Activated T-cell treated with anti-CD3 and anti-CD28 coated beads for 4 hours (primary cell): ENCODE measurements at places on chromosomes 4 and X.

DNA sequence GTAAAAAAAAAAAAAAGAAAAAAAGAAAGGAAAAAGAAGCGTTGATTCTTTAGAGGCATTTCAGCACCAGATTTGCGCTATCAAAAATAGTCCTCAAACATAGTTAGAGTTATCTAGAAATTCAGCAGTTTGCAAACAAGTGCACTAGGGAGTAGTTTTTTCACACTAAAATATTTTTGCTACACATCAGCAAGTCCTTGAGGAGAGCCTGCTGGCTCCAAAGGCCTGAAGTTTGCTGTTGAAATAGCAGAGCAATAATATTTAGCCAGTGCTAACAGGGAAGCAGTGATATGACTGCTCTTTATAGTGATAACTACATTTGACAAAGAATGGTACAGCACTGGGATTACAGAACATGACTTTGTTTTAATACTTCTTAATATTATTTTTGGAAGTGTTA, 472.2 kb downstream of the PCDH7 start:
- no peak for DNase-seq

GRCh38 chr4:55758066-55758465, 61.5 kb upstream of the EXOC1L start:
- no peak for DNase-seq

DNA sequence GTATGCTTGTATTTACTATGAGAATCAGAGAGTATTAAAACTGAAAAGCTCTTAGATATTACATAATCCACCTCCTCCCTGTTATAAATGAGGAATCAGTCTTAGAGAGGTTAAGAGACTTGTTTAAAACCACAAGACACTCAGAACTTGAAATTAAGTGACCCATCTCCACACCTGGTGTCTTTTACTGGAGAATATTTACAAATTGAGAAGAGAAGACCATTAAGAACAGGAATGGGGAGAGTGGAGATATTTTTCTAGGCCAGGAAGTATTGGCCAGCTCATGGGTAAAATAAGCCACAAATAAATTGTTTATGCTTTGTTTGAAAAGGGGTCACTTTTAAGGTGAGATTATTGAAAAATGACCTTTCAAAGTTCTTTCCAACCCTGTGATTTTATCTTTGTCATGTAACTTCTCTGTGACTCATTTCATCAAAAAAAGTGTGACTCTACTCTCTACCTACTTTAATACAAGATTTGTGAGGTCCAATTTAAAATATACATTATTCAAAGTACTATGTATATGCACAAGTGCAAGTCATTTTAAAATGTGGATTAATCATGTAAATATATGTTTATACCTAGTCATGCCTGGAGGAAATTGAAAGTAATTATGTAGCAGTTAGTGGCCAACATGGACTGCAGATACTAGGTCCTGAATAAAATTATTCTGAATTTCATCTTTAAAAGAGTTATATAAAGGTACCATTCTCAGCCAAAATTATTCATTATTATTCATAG, 15.9 kb upstream of the COX7B2 start:
- DNase-seq: no peak

- DNase-seq: no peak
Measured at GRCh38 chr4:183831026-183831446, 74.1 kb upstream of the STOX2 start.

DNA sequence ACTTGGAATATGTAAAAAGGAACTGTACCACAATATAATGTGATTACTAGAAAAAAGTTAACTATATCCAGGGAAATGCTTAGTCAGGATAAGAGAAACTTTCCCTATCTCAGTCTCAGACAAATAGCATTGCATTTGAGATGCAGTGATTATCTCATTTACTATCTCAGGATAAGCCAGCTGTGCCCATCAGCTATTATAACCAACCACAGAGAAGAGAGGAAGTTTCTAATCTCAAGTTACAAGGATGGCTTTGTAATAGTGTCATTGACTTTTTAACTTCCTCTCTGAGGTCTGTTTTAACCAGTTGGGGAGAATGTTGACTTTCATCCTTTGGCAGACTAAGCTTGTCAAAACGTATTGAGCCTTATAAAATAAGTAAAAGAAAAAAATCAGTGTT, 56.5 kb downstream of the SNX25 start:
- DNase-seq: no peak

DNA sequence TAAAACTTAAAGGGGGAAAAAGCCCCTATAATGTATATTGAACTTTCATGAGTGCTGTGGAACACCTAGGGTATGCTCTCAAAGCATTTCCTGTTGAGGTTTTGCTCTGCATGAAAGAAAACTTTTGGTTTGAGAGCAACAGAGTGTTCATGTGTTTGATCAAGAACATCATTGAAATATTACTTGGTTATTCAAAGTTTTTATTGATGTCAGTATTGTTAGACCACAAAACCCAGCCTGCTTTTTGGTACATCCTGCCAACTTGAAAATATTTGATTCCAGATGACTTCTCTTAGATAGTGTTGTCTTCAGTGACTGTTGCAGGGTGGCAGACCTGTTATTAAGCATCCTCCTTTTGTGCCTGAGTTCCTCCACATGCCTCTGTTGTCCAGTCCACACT, 68.0 kb downstream of the N4BP2 start:
- no peak for DNase-seq

DNA sequence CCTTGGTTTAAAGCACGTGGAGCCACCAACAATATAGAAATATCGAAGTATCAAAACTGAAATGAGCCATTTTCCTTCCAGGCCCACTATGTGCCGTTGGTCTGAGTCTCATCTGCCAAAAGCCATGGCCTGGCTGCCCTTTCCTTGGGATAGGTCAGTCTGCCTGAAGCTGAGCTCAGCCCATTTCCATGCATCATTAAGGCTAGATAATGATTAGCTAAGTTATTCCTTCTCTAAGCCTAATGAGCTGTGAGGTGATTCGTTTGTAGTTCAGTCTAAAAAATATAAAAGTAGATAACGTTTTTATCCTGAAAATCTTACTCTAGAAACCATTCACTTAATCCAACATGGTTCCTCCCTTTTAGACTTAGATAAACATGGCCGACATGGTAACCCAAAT, 936.2 kb upstream of the LCORL start:
- no peak for DNase-seq

DNA sequence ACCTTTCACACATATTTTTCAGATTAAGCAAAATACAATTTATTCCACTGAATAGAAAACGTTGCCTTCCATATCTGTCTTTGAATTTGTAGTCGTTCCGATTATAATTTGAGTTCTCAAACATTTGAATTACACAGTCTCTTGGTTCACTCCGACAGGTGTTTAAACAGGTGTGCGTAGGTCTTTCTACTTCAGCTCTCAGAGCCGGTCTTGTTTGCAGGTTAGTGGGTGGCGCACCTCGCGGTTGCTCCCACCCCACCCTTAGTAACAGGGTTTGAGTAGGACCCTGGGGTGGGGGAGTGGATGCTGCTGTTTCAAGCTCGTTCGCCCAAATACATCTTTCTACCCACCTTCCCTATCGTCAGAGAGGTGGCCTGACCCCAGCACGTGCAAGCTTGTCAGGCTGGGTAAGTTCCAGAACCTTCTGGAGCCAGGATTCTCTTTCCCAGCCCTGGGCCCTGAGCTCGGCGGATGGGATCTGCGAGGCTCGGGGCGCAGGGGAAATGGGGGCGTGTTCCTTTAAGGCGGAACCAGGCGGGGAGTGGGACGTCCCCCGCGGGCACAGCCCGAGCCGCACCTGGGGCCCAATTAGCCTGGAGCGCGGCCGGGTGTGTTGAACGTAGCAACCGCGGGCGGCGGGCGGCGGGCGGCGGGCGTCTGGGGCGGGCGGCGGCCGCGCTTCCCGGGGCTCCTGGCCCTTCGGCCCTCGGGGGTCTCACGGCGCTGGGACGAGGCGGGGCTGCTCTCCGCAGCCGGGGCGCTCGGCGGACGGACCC, at the start of gene FAM149A:
Gene FAM149A (plus strand): TSS at position 591 of the 776 bp plus-strand sequence.
- DNase-seq: peak; percentile 39

- DNase-seq: no peak
Measured at GRCh38 chr4:109728385-109728784, 1.5 kb downstream of the PLA2G12A start.

DNA sequence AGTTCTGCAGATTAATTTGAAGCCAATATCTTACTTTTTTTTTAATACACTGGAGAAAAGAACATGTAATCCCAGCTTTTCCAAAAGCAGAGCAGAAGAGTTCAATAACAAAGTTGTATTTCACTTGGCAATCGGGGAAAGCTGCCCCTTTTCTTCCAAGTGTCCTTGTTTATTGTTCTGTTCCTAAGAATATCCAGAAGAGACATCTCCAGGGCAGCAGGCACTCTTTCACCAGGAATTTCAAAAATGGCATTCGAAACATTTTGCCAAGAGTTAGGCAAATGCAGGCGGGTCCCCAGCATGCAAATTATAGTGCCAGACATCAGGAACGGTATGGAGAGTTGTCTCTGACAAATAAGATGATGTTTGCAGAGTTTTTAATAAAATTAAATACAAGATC, 494.5 kb downstream of the BCOR start:
- DNase-seq: no peak

DNA sequence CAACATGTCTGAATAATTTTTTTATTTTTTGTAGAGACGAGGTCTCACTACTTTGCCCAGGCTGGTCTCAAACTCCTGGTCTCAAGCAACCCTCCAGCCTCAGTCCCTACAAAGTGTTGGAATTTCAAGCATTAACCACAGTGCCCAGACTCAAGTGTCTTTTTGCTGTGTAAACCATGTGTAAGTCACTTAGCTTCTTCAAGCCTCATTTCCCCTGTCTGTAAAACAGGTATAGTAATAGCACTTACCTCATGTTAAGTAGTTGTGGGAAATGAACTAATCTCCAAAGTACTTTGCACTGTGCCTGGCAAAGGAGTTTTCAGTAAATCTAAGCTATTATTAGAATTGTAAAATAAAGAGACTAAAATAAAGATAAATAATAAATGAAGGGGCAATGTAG, 35.7 kb downstream of the STBD1 start:
- DNase-seq: no peak

- DNase-seq: no peak
Measured at GRCh38 chr4:36712013-36712412, 430.6 kb downstream of the DTHD1 start.

DNA sequence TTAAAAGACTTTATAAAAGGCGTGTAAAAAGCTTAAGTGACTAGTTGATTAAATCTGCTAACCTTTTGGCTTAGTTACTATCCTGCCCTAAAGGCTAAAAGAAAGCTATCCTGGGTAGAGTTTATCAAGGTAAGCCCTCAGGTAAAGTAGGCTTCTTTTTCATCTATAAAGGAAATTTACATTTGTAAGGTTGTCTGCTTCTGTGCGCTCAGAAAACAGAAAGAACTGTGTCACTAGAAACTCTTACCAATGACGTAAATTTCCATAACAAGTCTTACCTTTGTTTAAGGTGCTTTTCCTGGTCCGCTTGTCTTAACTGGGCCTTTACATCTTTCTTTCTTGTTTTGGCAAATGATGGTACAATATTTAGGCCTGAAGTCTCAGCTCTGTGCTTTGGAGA, 37.7 kb upstream of the FGF2 start:
- no peak for DNase-seq

DNA sequence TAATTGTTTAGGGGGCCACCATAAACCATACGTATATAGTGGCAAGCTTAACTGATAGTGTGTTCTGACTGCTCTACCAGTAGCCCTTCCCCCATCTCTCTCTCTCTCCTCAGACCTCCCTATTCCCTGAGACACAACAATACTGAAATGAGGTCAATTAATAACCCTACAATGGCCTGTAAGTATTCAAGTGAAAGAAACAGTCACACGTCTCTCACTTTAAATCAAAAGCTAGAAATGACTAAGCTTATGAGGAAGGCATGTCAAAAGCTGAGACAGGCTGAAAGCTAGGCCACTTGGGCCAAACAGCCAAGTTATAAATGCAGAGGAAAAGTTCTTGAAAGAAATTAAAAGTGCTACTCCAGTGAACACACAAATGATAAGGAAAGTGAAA, 78.0 kb downstream of the PRDM5 start:
- no peak for DNase-seq

GRCh38 chrX:49001521-49002090, 458 bp downstream of the GRIPAP1 start:
- peak; percentile 26 for DNase-seq

DNA sequence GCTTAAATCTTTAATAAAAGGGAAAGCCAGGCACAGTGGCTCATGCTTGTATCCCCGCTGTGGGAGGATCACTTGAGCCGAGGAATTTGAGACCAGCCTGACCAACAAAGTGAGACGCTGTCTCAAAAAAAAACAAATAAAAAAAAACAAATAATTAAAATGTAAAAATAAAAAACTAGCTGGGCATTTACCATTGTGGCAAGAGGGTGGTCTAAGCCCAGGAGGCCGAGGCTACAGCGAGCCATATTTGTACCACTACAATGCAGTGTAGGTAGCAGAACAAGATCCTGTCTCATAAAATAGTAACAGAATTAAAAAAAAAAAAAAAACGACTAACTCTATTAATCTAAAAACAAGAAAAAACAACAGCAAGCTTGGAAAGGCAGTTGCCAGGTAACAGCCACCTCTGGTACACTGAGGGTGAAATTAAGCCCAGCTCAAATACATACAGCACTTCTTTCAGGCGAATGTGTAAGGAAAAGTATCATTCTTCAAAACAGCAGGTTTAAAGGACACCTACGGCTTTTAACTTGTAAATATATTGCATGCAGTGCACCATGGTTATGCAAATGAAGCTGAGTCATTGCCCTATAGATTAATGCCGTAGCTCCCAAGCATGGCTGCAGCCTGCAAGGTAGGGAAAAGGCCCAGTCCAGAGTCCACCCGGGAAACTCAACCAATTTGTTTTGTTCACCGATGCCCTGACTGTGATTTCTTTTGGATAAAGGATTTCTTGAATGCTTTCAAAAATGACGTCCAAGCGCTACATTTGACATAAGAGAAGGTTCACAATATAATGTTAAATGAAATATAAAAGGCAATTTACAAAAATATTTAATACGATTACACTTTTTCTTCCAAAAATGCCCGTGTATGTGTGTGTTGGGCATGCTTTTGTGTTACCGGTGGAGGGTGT, 14.5 kb upstream of the TXLNG start:
- DNase-seq: no peak

DNA sequence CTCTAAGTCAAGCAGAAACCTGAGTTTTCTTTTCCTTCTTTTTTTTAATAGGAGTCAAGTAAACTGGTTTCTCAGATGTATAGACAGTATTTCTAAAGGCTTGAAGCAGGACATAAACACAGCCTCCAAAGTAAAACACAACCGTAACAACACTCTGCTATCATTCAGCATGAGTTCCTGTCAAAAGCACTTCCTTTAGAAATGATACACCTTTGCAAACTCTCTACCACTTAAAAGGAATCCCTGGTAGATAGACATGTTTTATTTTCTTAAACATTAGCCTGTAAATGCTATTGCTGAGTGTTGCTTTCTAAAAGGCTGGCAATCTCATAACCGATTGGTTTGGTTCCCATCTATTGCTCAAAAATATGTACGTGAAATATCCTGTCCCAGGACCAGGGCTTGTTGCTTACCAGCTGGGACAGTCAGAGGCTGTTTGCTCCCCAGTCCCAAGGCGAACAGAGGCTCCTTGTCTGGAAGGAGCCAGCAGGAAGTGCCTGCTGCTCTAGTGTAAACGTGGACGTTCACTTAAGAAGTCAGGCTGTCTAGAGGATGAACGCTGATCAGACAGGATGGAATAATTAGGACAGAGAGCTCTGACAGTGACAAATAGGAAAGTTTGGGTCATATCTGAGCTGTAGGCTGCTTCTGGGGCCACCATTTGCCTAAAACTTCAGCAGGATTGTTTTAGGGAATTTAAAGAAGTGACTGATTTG, 173.9 kb upstream of the KLF3 start:
- DNase-seq: no peak

GRCh38 chrX:14220386-14220944, 190.8 kb upstream of the GEMIN8 start:
- no peak for DNase-seq

- DNase-seq: no peak
Measured at GRCh38 chrX:47047989-47048388, 30.3 kb upstream of the RGN start.

- DNase-seq: no peak
Measured at GRCh38 chr4:98686847-98687246, 28.4 kb upstream of the TSPAN5 start.
